Globus pallidus (tissue), 1 donor: ENCODE measurements at places on chromosomes 11 and 22.

- DNase-seq, result peak; percentile 46
Observed at GRCh38 chr11:112582366-112582765, 321.7 kb upstream of the PLET1 start.

DNA sequence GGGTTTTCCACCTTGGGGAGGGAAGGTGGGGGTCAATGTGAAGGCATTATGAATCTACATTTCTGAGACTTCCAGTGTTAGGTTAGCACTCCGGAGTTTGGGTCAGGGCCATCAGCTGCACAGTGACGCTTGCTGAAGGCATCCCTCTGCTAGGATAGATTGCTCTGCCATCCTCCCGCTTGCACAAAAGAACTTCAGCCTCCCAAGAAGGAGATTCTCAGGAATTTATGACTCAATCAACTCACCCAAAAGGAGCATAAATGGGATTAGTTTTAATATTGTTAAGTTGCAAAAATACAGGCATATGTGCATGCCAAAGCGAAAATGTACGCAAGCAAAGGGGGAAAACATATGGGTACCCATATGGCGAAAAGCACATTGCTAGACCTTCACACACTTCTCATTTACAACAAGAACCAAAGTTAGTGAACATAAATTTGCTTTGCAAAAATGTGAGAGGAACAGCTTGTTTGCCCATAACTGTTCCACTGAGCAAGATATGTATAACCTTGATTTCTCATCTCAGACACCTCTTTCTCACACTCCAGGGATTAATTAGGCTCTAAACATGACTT, 1013.0 kb downstream of the OPCML start:
- DNase-seq, result no peak

DNA sequence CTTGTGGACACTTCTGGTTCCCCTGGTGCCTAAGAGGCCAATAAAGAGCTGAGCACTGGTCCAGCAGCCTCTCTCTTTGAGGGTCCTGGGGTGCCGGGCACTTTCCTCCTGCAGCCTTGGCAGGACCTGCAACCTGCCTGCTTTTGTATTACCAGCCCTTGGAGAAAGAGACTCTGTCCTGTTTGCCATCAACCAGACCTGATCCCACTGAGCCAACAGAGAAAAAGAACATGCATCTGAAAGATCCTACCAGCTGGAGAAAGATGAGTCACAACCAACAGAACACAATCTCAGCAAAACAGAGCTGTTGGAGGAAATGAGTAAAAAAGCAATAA, 321.0 kb downstream of the DDX10 start:
- no peak for DNase-seq

DNA sequence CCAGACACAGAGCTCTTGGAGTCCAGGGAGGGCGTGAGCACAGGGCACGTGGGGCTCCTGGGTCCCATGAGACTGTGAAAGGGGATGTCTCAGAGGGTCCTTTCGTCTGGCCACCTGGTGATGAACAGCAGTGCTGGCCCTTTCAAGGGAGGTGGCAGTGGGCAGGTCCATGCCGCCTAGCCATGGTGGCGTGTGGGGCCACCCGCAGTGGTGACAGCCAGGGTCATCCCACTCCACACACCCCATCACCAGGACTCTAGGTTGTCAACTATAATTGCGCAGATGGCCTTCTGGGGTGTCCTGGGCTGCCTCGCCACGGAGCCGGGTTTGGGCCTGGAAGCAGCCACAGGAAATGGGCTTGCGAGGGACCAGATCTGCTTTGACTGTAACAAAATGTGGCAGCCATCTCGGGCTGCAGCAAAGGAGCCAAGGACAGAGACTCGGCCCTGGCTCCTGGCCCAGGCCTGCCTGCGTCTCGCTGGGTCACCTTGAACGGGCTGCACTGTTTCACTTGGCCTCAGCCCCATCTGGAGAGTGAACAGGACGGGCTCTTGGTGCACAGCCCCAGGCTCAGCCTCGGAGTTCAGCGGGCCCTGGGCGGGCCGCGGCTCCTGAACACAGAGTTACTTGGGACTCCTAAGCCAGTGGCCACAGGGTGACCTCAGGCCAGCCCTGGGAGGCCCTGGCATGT, 1350.5 kb downstream of the BRD1 start:
- peak; percentile 54 for DNase-seq

DNA sequence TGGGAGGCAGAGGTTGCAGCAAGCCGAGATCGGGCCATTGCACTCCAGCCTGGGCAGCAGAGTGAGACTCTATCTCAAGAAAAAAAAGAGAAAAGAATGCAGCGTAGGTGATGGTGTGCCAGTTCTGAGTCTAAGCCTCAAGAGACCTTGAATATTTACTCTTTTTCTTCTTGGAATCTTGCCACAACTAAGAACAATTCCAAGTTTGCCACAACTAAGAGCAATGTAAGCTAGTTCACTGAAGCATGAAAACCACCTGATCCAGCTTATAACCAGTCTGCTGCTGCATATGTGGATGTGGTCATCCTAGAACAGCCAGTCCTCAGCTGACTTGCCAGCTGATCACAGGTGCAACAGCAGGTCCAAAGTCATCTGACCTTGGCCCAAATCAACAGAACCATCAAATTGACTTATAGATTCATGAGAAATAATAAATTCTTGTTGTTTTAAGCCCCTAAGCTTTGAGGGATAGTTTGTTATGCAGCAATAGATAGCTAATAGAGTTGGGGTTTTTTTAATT, 25.4 kb upstream of the SEZ6L start:
- DNase-seq, result no peak

- DNase-seq, result no peak
Observed at GRCh38 chr11:117610901-117611300, 186.1 kb downstream of the DSCAML1 start.
